ENCODE measurements at places on chromosomes 3 and 15.

DNA sequence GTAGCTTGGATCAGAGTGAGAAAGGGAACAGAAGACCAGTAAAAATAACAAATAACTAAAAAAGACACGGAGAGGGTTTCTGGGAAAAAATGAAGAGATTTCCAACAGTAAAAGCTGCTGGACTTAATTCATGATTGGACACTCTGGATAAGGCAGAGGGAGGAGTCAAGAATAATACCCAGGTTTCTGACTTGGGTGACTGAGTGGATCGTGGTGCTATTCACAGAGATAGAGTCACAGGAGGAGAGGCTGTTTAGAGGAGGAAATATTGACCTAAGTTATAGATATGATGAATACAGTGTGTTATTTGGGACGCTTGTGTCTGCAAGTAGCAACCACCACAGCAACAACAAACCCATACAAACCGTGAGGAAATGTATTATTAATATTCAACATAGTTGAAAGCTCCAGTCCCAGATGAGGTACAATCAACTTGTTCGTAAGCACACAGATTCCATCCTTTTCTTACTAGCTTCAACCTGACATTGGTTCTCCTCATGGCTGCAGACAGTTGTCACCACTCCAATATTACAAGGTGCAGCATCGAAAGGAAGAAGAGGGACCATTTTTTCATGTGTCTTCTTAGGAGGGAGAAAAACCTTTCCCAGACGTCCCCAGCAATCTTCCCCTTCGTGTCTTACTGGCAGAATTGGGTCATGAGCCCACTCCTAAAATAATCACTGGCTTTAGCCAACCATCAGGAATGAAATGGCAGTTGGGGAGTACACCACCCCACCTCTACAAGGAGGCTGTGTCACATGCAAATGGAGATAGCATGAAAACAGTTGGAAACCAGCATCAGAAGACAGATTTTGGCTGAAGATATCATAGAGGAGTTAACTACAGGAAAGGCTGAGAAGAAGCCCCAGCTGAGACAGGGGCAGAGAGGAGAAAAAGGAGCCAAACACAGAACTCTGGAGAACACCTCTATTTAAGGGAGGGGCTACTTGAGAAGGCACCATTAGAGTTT is 387.8 kb downstream of the SHQ1 start:
- DNase-seq: no peak

- DNase-seq: no peak
Observed at GRCh38 chr3:57961828-57962447, 46.3 kb upstream of the FLNB start.

GRCh38 chr3:134594331-134594741 is 56.5 kb downstream of the KY start:
- DNase-seq: no peak

DNA sequence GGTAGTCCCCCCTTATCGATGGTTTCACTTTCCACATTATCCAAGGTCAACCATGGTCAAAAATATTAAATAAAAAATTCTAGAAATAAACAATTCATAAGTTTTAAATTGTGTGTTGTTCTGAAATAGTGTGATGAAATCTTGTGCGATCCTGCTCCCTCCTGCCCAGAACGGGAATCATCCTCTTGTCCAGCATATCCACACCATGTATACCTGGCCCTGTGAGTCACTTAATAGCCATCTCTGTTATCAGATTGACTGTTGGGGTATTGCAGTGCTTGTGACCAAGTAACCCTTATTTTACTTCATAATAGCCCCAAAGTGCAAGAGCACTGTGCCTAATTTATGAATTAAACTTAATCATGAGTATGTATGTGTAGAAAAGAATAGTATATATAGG is 19.1 kb downstream of the FAM81A start:
- no peak for DNase-seq

DNA sequence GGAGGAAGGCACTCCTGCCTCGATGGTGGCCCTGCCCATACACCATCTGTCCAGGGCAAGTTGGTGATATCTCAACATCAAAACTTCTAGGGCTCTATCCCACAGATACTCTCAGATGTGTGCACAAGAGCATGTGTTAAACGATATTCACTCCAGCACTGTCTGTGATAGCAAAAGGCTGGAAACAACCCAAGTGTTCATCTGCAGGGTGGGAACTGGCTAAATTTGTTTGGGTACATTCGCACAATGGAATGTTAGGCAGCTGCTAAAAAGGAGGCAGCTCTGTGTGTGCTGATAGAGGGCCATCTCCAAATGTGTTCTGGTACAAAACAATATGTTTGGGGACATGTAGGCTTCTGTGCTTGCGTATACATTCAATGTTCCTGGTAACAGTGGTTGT is 19.8 kb downstream of the IGDCC4 start:
- no peak for DNase-seq

GRCh38 chr3:125147491-125147820 is 65.1 kb downstream of the SLC12A8 start:
- DNase-seq: no peak

DNA sequence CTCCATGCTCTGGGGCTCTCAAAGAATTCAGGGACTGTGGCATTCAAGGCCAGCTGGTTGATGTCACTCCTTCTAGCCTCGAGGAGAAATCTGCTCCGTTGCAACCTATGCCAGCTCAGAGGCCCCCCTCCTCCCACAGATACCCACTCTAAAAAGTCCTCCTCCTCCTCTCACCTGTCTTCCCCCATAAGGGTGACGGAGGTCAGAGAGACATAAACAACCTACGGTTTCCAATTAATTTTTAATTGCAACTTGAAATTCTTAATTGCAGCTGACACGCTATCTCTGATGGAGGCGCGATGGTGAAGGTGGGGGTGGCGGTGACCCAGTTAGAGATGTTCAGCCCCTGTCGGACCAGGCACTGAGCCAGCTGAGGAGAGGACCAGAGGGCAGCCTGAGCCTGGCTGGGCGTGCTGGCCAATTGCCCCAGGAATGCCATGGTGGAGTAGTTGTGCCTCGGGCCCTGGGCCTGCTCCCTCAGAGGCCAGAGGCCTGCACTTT is 43.2 kb upstream of the INSYN1 start:
- no peak for DNase-seq

DNA sequence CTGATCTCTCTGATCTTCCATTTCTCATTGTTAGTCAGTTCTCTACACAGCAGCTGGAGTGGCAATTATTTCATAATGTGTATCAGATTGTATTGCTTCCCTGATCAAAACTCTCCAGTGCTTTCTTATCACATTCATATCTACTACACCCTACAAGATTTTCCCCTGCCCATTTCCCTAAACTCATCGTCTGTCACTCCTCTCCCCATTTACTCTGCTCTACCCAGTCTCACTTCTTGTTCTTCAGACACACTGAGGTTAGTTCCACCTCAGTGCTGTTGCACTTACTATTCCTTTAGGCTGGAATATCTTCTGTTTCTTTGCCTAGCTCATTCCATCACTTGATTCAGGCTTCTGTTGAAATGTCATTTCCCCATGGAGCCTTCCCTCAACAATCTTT is 197.1 kb downstream of the SATB1 start:
- DNase-seq: no peak

- DNase-seq: no peak
Observed at GRCh38 chr15:39459548-39459947, 121.3 kb upstream of the THBS1 start.

- no peak for DNase-seq
Observed at GRCh38 chr3:64612082-64612860, 75.5 kb downstream of the ADAMTS9 start.

- DNase-seq: no peak
Observed at GRCh38 chr3:120741320-120741719, 996 bp downstream of the RABL3 start.

DNA sequence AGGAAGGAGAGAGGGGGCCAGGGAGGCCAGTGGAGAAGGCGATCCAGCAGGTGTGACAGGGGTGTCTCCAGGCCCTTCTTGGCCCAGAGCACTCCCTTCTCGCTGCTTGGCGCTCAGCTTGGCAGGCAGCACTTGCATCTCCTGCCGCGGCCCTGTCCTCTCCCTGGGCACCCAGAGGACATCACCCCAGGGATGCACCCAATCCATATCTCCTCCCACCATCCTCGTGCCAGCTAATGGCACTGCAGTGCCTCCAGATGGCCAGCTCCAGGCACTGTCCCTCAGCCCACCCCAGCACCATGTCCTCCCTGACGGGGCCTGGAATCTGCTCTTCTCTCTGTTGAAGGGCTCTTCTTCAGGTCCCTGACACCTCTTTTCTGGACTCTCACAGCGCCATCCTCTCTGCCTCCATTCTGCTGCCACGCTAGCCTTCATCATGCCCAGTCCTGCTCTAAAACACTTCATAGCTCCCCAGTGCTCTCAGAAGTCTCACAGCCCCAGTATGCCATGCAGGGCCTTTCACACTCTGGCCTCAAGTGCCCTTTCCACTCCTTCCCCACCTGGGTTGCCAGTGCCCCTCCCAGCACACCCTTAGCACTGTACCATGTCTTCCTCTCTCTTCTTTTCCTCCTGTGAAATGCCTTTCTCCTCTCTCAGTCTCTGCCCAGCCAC is 106.8 kb upstream of the SLC6A11 start:
- DNase-seq: no peak

- no peak for DNase-seq
Observed at GRCh38 chr3:182668541-182668940, 124.8 kb upstream of the ATP11B start.

GRCh38 chr15:101136381-101137268 is 115.2 kb downstream of the CHSY1 start:
- no peak for DNase-seq

All from GM12892 (cell line).